ENCODE measurements at places on chromosomes 3 and 15.
A peak's percentile ranks its signal among the peaks of the same experiment; 100 is the strongest.

GRCh38 chr3:171765511-171765887, 44.8 kb downstream of the PLD1 start:
- no peak for DNase-seq

DNA sequence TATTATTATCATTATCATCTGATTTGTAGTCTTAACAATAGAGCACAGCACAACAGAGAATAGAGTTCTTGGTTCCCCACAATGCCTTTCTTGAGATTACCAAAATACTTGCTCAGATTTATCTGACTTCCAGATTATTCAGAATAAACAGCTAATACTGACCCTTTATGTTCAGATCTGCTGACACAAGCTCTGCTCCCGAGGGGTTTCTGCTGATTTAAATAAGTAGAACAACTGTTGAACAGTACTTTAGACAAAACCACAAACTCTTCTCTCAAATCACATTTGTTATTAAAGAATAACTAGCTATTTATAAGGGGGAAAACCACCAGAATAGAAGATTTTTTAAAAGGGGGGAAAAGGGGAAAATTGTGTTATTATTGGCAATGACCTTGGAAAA, 380.2 kb upstream of the ATP11B start:
- DNase-seq, result no peak

- no peak for DNase-seq
Observed at GRCh38 chr3:133371676-133372075, 28.2 kb upstream of the BFSP2 start.

DNA sequence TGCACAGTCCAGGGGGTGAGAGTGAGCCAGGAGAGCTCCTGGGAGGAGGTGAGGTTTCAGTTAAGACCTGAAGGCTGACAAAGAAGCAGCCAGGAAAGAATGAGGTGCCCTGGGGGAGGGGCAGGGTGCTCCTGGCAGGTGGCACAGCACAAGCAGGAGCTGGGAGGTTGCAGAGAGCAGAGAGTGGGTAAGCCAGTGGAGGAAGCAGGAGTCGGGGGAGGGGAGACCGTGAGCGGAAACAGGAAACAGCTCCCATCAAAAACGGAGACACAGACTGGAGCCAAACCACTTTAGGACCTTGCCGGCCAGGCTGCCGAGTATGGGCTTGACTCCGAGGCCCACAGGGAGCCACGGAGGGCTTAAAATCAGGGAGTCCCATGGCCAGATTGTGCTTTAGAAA, 12.1 kb upstream of the FBLN2 start:
- DNase-seq, result peak; percentile 82

DNA sequence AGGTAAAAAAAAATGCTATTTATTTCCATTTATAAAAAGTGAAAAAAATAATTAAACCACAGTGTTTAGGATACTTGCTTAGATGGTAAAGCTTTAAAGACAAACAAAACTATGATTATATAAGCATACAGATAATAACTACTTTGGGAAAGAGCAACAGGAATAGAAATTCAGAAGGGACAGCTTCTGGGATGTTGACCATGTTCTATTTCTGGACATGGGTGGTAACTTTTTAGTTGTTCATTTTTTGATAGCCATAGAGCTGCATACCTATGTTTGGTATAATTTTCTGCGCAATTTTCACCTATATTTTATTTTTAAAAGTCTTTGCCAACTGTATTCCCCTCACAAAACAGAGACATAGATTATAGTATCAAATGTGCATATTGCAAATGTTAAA, 572.0 kb upstream of the NR2F2 start:
- no peak for DNase-seq

- no peak for DNase-seq
Observed at GRCh38 chr3:176378789-176379188, 818.5 kb downstream of the TBL1XR1 start.

- peak; percentile 80 for DNase-seq
Observed at GRCh38 chr15:74156678-74157411, 16.7 kb upstream of the ISLR start.

GRCh38 chr15:88072598-88073390, 183.7 kb downstream of the NTRK3 start:
- DNase-seq, result no peak

GRCh38 chr15:46416544-46416943, 781.7 kb downstream of the SQOR start:
- no peak for DNase-seq

- no peak for DNase-seq
Observed at GRCh38 chr3:48564667-48565066, 1.1 kb upstream of the UCN2 start.

DNA sequence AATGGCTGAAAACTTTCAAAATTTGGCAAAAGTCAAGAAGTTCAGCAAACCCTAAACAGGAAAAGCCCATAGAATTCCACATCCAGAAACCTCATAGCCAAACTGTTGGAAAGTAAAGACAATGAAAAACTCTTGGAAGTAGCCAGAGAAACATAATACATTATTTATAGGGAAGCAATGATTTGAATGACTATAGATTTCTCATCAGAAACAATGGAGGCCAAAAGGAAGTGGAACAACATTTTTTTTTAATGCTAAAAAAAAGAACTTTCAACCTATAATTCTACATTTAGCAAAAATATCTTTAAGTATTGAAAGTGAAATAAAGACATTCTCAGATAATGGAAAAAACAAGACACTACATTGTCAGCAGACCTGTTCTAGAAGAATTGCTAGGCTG, 30.2 kb downstream of the ALPK3 start:
- no peak for DNase-seq

GRCh38 chr3:158909870-158910269, 108.0 kb downstream of the MFSD1 start:
- DNase-seq, result no peak

- DNase-seq, result no peak
Observed at GRCh38 chr3:119245778-119246177, 5.1 kb upstream of the B4GALT4 start.

- no peak for DNase-seq
Observed at GRCh38 chr3:144286235-144286910, 314.8 kb downstream of the DIPK2A start.

DNA sequence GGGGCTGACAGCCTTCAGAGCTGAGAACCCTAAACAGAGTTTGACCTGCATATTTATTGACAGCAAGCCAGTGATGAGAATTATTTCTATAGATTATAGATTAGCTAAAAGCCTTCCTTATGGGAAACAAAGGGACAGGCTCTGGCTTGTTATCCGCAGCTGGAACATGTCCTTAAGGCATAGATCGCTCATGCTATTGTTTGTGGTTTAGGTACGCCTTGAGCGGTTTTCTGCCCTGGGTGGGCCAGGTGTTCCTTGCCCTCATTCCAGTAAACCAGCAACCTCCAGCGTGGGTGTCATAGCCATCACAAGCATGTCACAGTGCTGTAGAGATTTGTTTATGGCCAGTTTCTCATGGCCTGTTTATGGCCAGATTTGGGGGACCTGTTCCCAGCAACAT, 10.2 kb upstream of the FAH start:
- DNase-seq, result no peak

All from Jurkat, Clone E6-1 (cell line).